ENCODE measurements at places on chromosomes 6 and 20.
A peak's percentile ranks its signal among the peaks of the same experiment; 100 is the strongest.

- DNase-seq = no peak
These were observed 130.4 kb upstream of the RPS6KA2 start for GRCh38 chr6:166757232-166758135.

- peak; percentile 40 for DNase-seq
These were observed 7.9 kb upstream of the ITPR3 start for GRCh38 chr6:33613146-33613794.

DNA sequence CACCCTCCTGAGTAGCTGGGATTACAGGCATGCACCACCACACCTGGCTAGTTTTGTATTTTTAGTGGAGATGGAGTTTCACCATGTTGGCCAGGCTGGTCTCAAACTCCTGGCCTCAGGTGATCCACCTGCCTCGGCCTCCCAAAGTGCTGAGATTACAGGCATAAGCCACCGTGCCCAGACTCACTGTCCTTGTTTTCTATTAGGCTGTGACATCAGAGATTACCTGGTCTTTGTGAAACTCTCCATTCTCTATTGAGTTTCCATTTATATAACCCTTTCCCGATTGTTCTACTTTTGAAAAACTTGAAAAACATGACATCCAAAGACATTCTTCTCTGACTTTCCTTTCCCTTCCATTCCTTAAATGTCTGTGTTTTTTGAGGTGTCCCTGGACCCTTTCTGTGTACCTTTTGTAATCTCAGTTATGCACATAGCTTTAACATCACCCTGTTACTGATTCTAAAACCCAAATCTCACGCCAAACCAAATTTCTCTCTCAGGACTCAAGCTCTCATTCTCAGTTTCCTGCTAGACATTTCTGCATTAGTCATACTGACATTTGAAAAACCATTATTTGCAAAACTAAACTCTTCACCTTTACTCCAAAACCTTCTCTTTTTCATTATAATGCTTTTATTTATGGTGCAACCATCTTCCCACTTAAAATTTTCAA is 137.0 kb downstream of the KHDC1L start:
- no peak for DNase-seq

GRCh38 chr6:169806701-169807100 is 55.3 kb downstream of the ERMARD start:
- no peak for DNase-seq

DNA sequence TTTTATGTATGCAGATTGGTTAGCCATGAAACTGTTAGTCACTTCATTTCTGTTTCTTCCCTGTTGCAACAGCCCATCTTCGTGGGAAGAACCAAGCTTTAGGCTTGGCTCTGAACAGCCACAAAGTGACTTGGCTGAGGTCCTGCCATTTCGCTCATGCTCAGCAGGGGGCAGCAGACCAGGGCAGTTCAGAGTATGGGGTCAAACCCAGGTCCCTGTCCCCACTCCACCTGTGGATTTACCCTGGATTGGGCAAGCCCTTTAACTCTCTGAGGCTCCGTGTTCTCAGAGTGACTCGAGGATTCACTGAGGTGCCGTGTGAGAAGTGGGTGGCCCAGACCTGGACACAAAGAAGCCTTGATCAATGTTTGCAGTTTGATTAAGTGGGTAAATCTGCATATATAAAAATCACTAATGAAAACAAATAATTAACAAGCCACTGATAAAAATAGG is 19.8 kb upstream of the MAP1LC3A start:
- DNase-seq = peak; percentile 51

- no peak for DNase-seq
These were observed 119.1 kb downstream of the GMDS start for GRCh38 chr6:2126351-2126750.

- DNase-seq = no peak
These were observed 127.1 kb upstream of the ZFP64 start for GRCh38 chr20:52318651-52319050.

DNA sequence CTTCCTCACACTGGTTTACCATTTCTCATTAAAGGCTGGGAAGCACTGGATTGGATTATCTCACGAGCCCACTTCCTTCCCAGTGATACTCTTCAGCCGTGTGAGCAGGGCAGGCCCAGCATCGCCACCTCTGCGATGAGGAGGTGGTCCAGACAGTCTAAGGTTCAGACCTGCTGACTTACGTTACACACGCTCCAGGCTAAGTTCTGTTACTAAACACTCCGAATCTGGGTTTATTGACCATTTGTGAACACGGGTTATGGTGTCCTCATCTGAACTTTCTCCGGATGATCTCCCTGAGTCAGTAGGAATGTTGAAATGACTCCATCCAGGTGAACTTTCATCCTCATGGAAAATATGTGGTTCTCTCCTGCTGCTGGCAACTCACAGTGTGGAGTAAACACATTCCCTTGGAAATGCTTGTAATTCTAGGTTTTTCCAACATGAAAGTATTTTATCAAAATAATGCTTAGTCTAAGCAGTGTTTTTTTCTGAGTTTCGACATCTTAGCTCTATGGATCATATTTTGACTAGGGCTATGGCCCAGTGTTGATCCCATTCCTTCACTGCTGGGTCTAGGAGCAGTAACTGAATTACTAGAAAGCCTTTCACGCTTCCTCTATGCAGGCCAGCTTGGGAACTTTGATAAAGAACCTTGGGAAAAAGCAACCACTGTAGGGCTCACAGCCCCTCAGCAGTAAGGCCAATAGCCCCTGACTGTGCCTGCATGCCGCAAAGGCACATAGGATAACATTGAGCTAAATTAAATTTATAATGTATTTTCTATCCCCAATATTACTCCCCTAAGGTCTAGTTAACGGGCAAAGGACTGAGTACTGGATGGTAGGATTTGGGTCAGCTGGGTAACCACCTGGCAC is 37.7 kb upstream of the PXDC1 start:
- DNase-seq = no peak

All from body of pancreas (tissue), 4 donors.